ENCODE measurements at places on chromosomes 12 and 14.

GRCh38 chr14:70887207-70887681 lies 20.0 kb upstream of the PCNX1 start:
- DNase-seq, result no peak

DNA sequence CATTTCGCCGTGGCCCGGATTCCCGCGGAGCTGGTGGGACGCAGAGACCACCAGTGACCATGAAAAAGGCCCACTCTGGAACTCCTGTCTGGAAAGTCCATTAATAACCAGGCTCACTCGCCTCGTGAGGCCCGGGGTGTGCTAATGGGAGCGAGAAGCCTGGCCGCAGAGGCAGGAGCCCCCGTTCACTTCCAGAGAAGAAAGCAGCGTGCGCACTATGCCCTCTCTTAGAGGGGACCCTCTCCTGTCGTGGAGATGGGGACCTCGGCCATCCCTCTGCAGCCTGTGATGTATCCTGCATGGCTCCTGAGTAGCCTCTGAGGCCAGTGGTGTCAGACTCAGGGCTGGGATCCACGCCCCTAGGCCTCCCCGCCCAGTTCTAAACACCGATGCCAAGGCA lies 134.1 kb upstream of the VRK1 start:
- DNase-seq, result no peak

DNA sequence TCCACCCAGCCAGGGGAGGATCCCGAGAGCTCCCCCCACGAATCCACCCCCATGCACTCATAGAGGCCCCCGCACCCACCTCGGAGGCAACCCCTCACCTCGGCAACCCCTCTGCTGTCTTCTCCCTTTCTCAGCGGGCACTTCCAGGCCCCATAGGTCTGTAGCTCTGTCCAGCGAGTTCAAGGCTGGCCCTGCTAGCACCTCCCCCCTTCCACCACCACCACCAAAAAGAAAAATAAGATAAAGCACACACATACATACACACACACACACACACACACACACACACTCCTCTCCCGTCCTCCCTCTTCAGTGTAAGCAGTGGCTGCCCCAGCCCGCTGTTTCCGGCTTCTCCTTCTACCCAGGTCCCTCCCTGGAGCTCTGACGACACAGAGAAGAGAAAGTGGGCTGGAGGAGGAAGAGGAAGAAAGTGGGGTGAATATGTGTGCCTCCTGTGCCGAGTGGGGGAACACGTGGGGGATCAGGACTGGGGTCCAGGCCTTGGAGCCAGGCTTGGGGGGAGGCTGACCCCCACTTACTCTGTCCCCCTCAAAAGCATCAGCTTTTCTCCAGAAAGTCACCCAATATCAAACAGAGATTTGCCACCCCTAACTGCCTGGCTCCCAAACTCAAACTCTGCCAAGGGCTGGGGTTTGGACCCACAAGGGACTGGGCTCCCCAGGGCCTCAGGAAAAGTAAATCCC lies at the start of gene STAT6:
Gene STAT6, minus strand, starts transcription at position 332 of the 704 bp plus-strand sequence. CDS start 3,084 bp downstream, outside the sequence.
- peak; percentile 37 for DNase-seq

DNA sequence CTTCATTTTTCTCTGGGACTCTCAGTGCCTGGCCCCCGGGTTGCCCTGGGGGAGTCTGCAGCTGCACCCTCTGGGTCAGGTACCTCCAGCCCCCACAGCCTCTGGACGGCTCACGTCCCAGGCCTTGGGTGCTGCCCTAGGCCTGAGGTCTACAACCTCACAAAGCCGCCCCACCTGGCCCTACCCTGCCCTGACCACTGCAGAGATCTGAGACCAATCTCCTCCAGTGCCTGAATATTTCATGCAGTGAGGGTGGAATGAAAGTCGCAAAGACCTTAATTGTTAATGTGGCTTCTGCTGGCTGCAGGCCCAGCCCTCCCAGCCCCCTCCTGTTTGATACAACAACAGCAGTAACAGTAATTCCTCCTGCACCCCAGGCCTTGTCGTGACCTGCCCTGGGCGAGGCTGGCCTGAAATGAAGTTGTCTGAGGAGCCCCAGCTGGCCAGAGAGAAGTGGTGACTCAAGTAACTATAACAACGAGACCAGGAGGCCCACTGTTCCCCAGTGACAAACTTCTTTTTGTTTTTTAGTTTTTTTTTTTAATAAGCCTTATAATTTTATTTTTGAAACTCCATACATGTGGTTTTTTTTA lies 8.8 kb upstream of the CCDC85C start:
- no peak for DNase-seq

DNA sequence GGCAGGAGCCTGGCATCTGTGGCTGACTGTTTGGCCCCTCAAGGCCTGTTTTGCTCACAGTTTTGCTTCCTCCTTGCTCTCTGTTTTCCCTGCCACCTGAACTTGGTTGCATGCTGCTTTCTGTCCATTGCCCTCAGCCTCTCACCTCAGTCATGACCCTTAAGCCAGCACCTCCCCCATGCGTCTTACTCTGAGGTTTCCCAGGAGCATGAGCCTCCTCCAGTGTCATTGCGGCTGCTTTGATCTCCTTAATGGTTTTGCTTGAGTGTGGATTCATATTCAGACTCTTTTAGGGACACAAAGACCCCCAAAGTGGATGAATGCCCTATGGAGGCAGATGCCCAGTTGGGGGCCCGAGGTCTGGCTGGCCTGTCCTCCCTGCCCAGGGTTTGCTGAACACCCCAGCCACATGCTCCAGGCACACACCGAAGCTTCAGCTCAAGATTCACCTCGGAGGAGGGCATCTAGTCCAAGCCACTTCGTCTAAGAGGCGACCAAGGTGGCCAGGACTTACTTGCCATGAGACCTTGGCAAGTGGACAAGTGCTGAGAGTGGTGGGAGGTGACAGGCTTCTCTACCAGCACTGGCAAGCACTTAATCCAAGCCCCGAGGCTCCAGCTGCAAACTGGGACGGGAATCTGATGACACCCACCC lies 95.4 kb upstream of the DIO3 start:
- no peak for DNase-seq

DNA sequence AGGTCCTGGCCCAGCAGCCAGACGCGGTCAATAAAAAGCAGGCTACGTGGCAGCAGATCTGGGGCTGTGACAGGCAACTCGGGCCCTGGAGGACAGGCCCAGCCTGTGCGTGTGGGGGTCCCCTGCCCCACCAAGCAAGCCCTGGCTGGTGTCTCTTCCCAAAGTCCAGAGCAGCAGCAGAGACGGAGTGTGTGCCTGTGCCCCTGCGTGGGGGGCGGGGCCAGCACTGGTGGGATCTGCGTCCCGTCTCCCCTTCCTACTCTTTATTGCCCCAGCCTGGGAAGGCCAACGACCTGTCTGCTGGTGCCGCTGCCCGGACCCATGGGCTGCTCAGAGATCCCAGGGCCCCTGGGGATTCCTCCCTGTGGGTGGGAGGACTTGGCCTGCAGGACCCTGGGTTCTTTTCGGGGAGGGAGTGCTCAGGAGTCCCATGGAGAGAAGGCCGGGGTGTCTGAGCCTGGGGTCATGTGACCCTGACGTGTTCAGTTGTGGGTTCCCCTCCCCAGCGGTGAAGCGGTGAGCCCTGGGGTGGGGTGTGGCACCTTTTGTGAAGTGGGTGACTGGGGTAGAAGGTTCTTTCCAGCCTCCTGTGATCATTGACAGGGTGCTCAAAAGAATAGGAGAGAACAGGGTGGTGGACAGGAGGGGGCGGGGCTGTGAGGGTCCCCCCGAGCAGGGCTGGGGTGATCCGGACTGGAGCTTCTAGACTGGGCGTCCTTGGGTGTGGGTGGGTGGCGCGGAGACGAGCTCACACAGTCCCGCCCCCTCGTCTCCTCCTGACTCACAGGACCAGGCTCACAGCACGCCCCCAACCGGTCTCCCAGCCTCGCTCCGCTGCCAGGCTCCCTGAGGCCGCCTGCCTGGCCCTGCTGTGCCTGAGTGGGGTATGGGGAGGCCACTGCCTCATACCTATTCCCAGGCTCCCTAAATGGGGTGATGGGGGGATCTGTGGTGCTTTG lies 22.4 kb downstream of the ASPG start:
- no peak for DNase-seq

DNA sequence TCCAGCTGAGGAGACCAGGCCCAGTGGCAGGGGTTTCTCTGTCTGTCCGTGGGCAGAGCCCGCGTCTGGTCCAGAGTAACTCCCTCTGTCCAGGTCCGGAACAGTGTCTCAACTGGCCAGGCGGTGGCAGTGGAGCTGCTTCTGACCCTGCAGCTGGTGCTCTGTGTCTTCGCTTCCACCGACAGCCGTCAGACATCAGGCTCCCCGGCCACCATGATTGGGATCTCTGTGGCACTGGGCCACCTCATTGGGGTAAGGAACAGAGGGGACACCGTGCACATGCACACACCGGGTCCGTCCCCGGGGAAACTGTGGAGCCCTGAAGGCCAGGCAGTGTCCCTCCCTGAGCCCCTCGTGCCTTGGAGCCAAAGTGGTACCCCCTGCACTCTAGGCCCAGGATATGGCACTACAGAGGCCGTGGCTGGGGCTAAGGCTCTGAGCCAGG lies 1.5 kb downstream of the AQP6 start:
- peak; percentile 42 for DNase-seq

DNA sequence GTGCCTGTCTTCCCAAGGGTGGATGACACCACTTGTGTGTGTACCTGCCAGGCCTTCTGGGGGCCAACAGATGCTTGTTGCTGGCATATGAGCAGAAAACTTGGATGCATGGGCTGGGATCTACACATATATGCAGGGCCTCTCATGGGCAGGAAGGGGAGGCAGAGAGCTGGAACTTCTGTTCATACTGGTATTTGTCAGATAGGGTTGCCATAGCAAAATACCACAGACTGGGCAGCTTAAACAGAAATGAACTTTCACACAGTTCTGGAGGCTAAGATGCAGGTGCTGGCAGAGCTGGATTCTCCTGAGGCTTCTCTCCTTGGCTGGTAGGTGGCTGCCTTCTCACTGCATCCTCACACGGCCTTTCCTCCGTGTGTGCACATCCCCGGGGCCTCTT lies 121.8 kb downstream of the SUDS3 start:
- no peak for DNase-seq

- DNase-seq, result no peak
These were observed 54.7 kb upstream of the EIF5 start for GRCh38 chr14:103279142-103280025.

- no peak for DNase-seq
These were observed 61.4 kb upstream of the BEGAIN start for GRCh38 chr14:100648474-100649172.

- no peak for DNase-seq
These were observed 95.4 kb upstream of the HIF1A start for GRCh38 chr14:61599942-61600341.

DNA sequence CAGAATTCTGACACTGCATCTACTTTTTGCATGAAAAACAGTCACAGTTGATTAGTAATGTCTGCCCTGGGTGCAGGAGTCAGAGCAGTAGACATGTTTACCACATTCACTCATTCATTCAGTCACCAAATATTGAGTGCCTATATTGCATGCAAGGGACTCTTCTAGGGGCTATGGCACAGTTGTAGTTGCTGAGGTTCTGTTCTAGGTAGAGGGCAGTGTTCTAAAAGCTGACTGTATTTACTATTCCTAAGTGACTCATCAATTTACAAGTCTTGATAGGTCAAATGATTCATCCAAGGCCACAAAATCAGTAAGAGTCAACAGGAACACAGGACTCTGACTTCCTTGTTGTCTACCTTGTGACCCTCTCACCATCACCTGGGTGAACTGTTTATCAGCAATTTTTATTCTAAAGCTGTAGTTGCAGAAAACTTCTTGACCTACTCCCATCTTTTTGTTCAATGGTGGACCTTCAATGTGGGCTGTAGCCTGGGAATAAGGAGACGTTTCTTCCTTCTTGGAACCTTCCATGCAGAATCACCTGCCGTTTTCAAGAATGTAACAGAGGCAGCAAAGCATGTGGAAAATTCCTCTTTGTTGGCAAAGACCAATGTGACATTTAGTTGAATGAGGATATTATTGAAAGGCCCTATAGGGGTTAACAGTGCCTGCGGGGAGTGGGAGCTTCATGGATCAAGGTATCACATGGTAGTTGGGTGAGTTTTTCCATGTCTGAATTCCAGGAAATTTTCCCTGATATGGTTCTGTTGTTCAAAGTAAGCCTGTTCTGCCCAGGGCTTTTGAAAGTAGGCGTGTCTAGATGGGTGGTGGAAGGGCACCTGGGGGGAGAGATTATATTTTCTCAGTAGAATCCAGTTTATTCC lies 223.2 kb downstream of the KTN1 start:
- no peak for DNase-seq

DNA sequence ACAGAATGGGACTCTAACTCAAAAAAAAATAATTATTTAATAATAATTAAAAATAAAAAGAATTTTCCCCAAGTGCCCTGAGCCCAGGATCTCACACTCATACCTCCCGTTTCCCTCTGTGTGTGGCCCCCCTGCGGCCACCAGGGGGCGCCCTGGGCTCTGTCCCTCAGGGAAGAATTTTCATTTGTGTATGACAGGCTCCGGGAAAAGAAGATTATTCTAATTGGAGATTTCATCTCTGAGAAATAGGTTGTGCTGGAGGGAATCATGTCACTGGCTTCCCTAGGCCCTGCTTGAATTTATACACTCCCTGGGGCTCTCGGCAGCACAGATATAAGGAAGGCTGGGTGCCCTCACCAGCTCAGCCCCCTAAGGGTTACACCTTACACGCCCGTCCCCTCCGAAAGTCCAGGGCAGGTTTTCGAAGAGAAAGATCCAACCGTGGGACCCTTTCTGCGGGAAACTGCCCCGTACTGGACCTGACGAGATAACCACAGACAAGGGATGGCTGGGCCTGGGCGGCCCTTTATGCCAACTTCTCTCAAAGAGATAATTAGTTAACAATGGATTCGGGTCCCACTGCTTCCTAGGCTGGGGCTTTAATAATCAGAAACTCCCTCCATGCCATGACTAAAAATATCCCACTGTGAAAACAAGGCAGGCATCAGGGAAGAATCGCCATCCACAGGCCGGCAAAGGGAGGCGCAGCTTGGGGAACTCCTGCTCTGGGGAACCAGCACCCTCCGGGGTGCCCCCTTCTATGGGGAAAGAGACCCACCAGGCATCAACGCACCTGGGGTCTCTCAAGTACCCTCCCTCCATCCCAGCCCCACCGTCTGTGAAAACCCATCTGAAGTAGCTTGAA lies 80.7 kb downstream of the KDM2B start:
- DNase-seq, result peak; percentile 86

- DNase-seq, result no peak
These were observed 109.2 kb upstream of the FUT8 start for GRCh38 chr14:65303190-65303898.

DNA sequence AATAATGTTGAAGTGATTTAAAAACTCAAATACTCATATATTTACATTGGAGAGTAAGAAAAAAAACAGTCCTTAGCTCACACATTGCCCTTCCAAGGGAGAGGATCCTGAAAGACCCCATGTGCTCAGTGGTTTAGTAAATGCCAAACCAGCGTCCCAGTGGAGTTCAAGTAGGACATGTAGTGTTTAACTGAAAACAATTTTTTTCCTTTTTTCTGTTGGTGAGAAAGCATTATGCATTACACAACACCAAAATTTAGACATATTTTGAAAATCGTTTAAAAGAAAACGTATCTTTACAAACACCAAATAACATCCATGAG lies 33.6 kb downstream of the UBR7 start:
- DNase-seq, result no peak

- no peak for DNase-seq
These were observed 53.8 kb downstream of the C14orf132 start for GRCh38 chr14:96092936-96093335.

GRCh38 chr14:67957946-67958345 lies 138.4 kb downstream of the RAD51B start:
- no peak for DNase-seq
